ENCODE measurements at places on chromosomes 5 and 9.

GRCh38 chr9:136086951-136087740, 7.9 kb downstream of the NACC2 start:
- no peak for DNase-seq

- no peak for DNase-seq
Observed at GRCh38 chr5:109451146-109451545, 41.4 kb upstream of the PJA2 start.

DNA sequence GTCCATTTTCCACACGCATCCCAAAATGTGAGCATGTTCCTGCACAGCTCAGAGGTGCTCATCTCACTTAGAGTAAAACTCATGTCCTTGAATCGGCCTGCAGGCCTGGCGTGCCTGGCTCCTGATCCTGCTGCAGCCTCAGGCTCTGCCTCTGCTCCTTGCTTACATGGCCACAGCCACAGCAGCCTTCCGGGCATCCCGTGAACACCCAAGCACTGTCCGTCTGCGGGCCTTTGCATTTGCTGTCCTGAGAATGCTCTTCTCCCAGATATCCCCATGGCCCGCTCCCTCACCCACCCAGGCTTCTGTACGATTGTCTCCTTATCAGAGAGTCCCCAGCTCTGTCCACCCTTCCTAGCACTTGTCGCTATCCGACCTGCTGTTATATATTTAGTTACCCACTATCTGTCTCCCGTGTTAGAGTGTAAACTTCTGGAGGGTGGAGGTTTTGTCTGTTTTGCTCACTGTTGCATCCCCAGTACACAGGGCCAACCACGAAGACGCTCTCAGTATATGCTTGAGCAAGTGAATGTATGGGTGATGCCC, 21.9 kb downstream of the FGF18 start:
- DNase-seq = no peak

DNA sequence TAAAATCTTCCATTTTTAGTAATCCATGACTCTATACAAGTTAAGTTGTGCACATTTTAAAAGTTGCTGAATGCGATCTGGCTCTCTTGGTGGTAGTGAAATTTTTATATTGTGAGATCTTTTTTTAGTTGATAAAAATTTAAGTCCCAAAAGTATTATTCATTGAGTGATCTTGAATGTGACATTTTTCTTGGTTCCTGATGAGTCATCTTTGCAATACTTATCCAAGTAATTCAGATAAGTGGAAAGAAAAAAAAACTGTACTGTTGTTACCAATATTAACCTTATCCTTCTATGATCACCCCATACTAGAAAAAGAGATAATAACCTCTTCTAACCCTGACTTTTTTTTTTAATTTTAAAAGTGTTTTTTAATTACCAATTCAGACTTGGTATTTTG, 601.3 kb downstream of the PSAT1 start:
- no peak for DNase-seq

GRCh38 chr9:129422032-129422842, 198.7 kb downstream of the C9orf50 start:
- DNase-seq = no peak

- no peak for DNase-seq
Observed at GRCh38 chr5:164748861-164749260, 1243.4 kb downstream of the MAT2B start.

- DNase-seq = no peak
Observed at GRCh38 chr9:22308177-22308576, 138.4 kb upstream of the DMRTA1 start.

- no peak for DNase-seq
Observed at GRCh38 chr5:158233735-158234322, 374.9 kb upstream of the CLINT1 start.

DNA sequence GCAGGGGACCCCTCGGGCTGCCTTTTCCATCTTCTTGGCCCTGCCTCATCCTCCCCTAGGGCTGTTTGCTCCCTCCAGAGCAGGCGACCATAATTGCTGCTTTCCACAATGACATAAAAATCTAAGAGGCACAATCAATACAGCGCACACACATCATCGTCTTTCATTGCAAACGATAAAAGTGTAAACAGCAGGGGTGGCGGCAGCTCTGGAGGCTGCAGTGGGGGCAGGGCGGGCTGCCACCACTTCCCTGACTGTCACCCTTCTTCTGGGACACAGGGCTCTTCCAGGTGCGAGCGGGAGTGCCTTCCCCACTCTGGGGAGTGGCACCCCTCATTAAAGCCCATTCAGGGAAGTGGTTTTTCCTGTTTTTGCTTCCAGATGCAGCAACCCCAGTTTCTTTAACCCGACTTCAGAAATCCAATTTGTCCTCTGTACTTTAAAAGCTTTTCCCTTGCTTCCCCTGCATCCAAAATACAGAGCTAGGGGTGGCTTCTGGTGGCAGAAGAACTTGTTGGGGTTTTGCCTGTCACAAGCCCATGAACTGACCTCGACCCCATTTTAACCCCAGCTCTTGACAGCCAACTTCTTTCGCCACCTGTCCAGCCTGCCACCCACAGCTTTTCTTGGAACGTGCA, 45.7 kb downstream of the TSPAN17 start:
- no peak for DNase-seq

GRCh38 chr9:6929441-6930215, 171.9 kb downstream of the KDM4C start:
- no peak for DNase-seq

GRCh38 chr5:107378218-107378899, 292.4 kb downstream of the EFNA5 start:
- no peak for DNase-seq

DNA sequence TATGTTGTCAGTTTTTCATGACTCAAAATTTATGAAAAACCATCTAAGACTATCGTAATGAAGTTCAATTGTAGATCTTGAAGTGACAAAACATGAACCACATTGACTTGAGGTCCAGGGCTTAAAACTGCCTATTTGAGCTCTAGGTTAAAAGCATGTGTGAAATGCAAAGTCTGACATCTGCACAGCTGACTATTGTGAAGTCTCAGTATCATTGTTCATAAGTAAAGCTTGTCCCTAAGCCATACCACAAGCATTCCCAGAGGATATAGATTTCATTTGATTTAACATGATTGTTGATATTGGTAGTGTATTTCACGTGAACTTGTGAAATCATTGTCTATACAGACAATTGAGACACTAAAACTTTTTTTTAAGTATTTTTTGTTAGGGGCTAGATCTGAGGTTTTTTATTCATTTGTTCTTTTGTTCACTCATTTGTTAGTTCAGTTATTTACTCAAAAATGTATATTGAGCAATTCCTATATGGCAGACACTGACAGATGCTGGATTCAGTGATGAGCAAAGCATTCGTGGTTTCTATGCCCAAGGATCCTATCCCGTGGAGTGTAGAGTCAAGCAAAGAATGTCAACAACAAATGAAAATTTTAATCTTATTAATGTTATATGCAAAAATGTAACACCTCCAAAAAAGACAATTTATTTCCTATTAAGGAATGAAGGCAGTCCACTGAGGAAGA, 485.2 kb downstream of the RAB3C start:
- DNase-seq = no peak

GRCh38 chr9:108786901-108787689, 68.7 kb downstream of the ACTL7B start:
- DNase-seq = no peak

- DNase-seq = no peak
Observed at GRCh38 chr9:71762900-71763653, 5.2 kb downstream of the CEMIP2 start.

GRCh38 chr9:130710822-130711352, 17.3 kb downstream of the EXOSC2 start:
- DNase-seq = no peak

- DNase-seq = no peak
Observed at GRCh38 chr9:137174722-137175293, 3.0 kb upstream of the TMEM210 start.

Measured in activated CD8-positive, alpha-beta T cell treated with anti-CD3 and anti-CD28 coated beads, Interleukin-2, amount 10 ng/mL, durations not matched to agents 7 days and 5 days (primary cell).